ENCODE measurements at places on chromosomes 5 and 9.
A peak's percentile ranks its signal among the peaks of the same experiment; 100 is the strongest.

DNA sequence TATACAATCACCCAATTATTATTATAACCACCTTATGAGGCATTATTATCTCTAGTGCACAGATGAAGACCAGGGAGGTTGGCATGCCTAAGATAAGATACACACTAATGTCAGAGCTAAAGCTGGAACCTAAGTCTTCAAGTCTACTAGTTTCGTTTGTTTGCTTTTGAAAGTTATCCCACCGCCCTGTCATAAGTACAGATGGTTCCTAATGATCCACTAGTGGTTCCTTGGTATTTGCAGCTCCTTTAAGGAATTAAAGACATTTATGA, 14.1 kb downstream of the NDUFA8 start:
- no peak for DNase-seq

GRCh38 chr5:71960195-71960594, 147.1 kb upstream of the MAP1B start:
- DNase-seq = no peak

GRCh38 chr9:77933019-77933418, 98.6 kb downstream of the GNAQ start:
- no peak for DNase-seq

- DNase-seq = no peak
Observed at GRCh38 chr9:31854187-31854586, 530.3 kb upstream of the ACO1 start.

- peak; percentile 85 for DNase-seq
Observed at GRCh38 chr9:72577212-72577753, 55.9 kb downstream of the TMC1 start.

- peak; percentile 81 for DNase-seq
Observed at GRCh38 chr9:112061152-112061740, 113.9 kb downstream of the SUSD1 start.

- no peak for DNase-seq
Observed at GRCh38 chr9:14258156-14258555, 55.8 kb downstream of the NFIB start.
